ENCODE measurements at places on chromosomes 6 and 20.

DNA sequence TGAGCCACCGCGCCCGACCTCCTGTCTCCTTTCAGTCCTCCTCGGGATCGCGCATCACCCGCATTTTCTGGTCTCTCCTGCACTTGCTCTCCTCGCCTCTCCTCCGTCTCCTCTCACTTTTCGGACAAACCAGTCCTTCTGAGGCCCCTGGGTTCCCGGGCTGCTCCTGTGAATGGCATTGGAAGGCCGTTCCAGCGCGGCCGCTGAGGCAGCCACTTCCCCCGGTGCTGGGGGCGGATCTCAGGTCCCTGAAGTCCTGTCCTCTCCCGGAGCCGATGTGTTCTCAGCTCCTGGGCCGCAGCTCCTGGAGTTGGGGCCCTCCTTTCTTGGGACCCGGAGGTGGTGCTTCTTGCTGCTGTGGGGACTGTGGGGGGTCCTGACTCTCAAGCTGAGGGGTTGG, 803 bp downstream of the MICB start:
- no peak for DNase-seq

DNA sequence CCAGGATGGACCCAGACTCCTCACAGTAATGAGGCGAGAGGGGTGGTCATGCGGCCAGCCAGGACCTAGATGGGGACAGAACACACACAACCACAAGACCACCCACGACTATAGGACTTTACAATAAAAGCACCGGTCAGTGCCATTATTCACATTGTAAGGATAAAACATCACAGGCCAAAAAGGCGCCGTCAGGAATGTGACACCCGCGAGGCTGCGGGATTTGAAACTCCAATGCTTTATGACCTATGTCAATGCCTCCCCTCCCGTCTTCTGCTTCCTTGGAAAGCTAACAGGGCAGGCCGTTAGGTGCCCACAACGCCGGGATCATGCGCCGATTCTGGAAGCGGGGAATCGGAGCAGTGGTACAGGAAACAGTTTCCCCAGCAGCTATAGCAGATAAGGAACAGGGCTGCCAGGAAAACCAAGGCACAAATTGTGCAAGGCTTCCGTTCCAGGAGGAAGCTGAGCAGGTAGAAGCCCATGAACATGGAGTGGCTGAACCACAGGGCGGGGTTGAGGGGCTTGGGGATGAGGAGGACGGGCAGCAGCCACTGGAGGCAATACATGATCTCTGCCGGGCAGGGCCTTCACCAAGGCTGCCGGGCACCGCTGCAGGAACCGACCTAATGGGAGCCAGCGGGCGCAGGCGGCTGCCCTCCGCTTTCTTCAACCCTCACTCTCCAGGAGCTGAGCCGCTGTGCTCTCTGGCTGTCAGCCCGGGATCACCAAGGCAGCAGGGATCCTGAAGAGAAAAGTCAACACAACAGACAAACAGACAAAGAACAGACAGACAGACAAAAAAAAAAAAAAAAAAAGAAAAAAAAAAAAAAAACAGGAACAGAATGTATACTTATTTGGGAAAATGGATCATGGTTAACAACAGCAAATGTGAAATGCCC, 2.2 kb upstream of the NNAT start:
- DNase-seq = no peak

GRCh38 chr20:33099843-33100538, 20.5 kb downstream of the BPIFB4 start:
- DNase-seq = no peak

DNA sequence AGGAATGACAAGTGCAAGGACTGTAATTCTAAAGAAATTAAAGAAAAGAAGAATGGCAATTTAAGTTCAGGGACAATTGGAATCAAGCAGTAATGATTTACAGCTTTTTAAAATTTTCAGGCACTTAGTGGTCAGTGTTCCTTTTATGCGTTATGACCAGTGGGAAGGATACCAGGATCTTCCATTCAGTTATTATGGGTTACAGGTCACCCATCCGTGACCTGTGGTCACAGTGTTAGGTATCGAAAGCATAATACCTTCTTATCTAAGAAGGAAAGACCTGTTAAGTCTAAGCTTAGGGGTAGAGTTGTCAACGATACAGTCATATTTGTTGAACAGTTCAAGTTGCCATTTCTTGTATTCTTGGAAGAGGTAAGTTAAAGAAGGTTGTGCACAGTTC, 253.8 kb downstream of the LAMA2 start:
- DNase-seq = no peak

GRCh38 chr6:107383705-107384104, 75.7 kb downstream of the PDSS2 start:
- DNase-seq = no peak

DNA sequence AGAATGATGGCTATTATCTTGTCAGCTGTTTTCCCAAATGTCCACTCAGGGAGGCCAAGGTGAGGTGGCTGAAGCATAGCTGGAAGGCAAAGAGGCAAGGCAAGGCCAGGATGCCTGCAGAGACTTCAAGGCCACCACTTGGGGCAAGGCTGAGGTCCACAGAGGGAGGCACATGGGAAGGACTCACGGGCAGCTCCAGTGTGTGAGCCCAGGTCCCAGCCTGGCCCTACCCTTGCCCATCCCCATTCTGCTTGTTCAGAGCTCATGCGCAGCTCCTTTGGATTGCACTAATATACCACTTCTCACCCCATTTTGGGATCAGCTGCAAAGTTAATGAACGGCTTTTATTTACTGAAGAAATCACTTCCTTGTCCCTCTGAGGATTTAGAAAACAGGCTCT, 111.1 kb upstream of the KCNK16 start:
- no peak for DNase-seq

GRCh38 chr20:53406580-53406979, 187.1 kb downstream of the ZNF217 start:
- no peak for DNase-seq

- no peak for DNase-seq
Measured at GRCh38 chr6:30870546-30870945, 13.8 kb upstream of the DDR1 start.

GRCh38 chr6:158356586-158357546, 44.6 kb downstream of the TULP4 start:
- DNase-seq = no peak

DNA sequence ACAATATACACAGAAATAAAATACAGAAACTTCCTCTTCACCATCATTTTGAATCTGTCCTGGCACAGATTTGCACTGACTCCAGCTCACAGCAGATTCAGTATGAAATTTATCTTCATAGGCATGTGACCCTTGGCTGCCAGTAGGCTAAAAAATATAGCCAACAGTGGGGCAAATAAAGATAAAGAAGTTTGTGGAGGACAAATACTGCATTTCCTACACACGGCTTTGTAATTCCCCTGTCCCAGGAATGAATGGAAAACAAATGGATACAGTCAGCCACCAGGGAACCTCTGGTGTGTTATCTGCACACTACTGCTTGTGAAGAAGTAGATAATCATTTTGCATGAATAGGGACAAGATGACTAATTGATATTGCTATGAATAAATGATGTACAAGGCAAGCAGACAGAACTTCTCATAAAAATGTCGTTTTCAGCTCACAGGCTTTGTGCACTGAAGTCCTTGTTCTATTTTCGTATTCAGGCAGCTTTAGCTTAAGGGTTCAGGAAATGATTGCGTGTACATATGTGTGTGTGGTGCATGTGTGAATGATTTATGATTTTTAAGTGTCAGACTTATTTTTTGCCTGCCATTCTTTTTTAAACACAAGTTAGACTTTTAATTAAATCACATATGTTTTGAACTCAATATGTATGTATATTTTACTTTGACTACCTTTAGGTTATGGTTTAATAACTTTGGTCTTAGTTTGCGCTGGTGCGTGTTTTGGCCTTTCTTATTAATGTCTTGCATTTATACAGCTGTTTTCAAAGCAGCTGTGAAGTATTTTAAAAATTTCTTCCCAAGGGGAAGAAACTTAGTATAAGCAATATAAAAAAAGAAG, 543.8 kb upstream of the JAG1 start:
- DNase-seq = peak; percentile 76

- DNase-seq = no peak
Measured at GRCh38 chr6:160987265-160987664, 4.3 kb upstream of the MAP3K4 start.

- DNase-seq = no peak
Measured at GRCh38 chr6:170007468-170008293, 256.3 kb downstream of the ERMARD start.

GRCh38 chr20:698276-698675, 22.7 kb upstream of the SCRT2 start:
- DNase-seq = no peak

GRCh38 chr6:128412680-128413079, 107.7 kb downstream of the PTPRK start:
- DNase-seq = no peak

GRCh38 chr20:33407251-33407650, 5.9 kb upstream of the CDK5RAP1 start:
- DNase-seq = no peak

GRCh38 chr6:112044856-112045255, 9.0 kb upstream of the CCN6 start:
- no peak for DNase-seq

DNA sequence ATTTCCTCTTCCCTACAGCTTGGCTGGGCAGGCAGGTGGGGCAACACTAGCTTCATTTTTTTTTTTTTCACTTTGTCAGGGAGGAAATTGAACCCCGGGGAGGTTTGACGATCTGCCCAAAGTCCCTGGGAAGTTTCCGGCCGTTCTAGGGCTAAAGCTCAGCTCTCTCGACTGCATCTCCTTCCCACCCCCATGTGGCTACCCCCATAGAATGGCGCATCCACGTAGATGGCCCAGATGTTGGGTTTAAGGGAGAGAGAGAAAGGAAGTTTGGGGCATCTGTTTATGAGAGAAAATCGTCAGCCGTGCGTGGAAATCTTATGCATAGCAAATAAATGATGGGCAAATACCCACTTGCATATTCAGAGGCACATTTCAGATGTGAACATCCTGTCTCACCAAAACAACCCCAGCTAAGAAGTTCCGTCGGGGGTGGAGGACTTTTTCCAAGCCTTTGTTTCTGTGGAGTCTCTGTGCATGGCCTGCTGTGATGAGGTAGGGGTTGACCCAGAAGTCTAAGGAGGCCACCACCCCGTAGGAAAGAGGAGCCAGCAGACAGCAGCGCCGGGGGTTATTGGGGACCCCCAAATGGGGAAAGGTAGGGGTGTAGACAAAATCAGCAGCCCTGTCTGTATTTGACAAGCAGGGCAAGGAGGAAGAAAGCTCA, 40.5 kb upstream of the ZNF831 start:
- no peak for DNase-seq

DNA sequence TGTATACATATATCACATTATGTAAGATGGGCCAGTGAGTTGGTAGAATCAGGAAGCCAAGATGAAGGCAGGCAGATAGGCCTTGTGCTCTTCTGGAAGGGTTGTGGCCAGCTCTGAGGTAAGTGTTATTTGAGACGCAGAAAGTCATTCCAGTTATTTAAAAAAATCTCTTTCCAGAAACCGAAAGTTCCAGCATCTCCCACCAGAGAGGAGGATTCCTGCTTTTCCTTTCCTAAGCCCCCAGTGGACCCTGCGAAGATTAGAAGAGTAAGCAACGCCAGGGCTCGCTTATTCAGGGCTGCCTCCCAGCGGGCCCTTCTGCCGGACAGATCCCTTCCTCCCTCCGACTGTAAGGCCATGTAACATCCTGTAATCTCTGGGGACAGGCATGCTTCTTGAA, 20.4 kb downstream of the ARMC2 start:
- DNase-seq = no peak

- DNase-seq = no peak
Measured at GRCh38 chr20:13755809-13756208, 28.9 kb downstream of the ESF1 start.

GRCh38 chr20:4158466-4159050, 143.2 kb upstream of the RNF24 start:
- DNase-seq = no peak

DNA sequence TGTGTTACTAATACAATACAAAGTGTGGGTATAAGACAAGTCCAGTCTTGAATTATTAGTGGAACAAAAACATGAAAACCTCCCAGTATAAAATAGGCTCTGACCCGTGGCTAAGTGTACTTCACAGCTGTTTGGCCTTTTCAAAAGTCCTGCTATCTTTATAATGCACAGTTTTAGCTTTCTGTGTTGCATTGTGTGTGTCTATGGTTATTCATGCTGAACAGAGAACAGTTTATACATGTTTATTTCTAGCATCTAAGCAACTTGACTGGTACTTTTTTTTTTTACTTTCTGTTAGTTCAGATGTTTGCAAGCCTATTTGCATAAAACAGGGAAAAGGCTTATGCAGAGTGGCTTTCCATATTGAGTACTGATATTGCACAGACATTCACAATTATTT, 119.2 kb upstream of the CCN2 start:
- no peak for DNase-seq

DNA sequence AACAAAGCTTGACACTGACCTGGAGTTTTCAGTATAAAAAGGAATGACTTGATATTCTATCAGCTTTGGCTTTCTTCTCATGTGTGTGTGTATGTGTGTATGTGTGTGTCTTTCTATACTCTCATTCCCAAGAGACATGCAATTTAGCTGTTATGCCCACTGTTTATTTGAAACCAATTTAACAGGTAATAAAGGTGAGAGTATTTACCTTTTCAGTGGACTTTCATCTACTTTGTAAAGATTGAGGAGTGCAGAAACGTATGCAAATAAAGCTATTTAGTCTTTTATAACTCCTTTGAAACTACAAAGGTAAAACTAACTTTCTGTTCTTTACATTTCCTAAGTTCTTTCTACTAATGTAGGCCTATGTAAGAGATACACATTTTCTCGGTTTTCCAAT, 103.5 kb upstream of the HS3ST5 start:
- DNase-seq = no peak

- DNase-seq = no peak
Measured at GRCh38 chr6:118981884-118982574, 47.1 kb upstream of the MCM9 start.

DNA sequence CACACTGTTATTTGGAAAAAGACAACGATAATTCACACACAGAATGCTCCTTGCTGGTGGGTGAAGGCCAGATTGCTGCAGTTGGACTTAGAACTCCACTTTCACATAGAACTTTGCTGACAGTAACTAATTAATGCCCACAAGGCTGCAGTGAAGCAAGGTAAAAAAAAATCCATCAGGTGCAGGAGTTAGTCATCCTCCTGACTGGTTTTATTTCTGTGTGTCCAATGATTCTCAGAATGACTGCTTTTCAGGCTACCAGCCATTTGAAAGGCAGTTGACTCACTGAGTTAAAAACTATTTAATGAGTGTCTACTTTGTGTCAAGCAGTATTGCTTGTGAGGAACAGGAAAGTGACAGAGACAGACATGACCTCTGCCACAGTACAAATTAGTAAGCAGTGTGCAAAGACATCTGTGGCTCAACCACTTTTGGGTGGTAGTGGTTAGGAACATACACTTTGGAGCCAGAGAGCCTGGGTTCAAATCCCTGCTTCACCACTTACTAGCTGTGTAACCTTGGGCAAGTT, 41.9 kb downstream of the ELOVL5 start:
- DNase-seq = no peak

- DNase-seq = peak; percentile 83
Measured at GRCh38 chr6:28816909-28817807, 106.6 kb downstream of the TRIM27 start.

Measured in SK-N-MC (cell line).